ENCODE measurements at places on chromosomes 12 and 14. TPM values are rescaled to one million over a fixed set of nuclear protein-coding genes. Genes with fewer than 3 reads are reported as not detected.

Gene SLC39A2
- total RNA-seq = not detected

- DNase-seq = no peak
Measured at GRCh38 chr12:11862798-11863197, 207.9 kb upstream of the BCL2L14 start.

GRCh38 chr12:107929436-107929835, 154.9 kb downstream of the ASCL4 start:
- DNase-seq = peak; percentile 68

DNA sequence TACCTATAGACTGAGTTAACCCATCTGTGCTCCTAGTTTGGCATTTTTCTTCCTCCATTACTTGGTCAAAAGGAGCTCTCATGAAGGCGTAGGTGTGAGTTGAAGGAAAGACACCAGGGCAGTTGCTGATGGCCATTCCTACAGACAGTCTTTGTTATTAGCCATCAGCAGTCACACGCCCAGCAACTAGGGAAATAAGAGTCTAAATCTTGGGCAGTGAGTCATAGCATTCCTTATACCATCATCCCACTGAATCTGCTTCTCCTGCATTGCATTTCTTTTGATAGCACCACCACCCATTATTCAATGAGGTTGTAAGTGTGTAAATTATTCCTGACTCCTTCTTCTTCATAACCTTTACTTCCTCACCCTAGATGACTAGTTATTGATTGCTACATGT, 150.9 kb upstream of the IGF1 start:
- DNase-seq = no peak

Gene GLRX5
- 64.0 TPM for total RNA-seq
